Caco-2 (cell line): ENCODE measurements at places on chromosomes 3 and 15. TPM values are rescaled to one million over a fixed set of nuclear protein-coding genes. Genes with fewer than 3 reads are reported as not detected.

DNA sequence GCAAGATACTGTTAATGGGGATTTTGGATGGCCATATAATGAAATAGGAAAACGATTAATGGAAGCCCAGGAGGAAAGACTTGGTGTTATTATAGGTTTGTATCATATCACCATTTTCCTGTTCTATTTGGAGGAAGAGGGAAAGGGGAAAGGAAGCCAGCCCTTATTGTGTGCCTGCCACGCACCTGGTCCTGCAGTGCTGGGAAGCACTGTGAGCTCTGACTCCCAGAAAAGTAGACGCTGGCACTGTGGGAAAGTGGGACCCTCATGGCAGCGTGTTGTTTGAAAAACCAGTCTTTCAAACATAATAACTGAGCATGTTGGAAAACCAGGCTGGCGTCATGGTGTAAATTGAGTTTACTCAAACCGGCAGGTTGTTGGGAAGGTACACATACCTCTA lies 22.0 kb downstream of the CGNL1 start:
- peaks cover 4% of the 10 kb centered on the region; the same call in 1 of the 2 replicates for H3K4me1 ChIP-seq
- no peak for DNase-seq
- H3K4me3 ChIP-seq, result no peak overlapping the region
- H3K27ac ChIP-seq, result no peak overlapping the region

GRCh38 chr3:112464264-112464663 lies 35.0 kb downstream of the BTLA start:
- H3K4me3 ChIP-seq, result no peak overlapping the region
- H3K4me1 ChIP-seq, result no peaks in the 10 kb centered on the region

DNA sequence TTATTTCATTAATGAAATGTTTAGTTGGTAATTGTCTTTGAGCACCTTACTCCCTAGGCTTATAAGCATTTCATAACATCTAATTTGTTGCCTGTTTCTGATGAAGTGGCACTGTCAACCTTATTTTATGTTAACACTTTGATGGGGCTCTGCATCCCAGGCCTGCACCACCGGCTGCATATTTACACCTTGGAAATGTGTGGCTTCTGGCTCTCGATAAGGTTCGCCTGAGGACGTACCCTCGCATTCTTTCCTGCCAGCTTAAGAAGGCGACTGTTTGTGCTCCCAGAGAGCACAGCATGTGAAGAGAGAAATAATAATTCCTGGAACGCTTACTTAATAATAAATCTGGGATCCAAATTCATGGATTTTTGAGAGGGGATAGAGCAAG lies 763.3 kb upstream of the CFAP20DC start:
- no peaks in the 10 kb centered on the region for H3K36me3 ChIP-seq
- H3K27ac ChIP-seq, result no peak overlapping the region
- no peak for DNase-seq
- no peaks in the 10 kb centered on the region for H3K4me1 ChIP-seq
- no peak overlapping the region for H3K4me3 ChIP-seq
- H3K27me3 ChIP-seq, result no peaks in the 10 kb centered on the region; the same call in 1 of the 2 replicates

DNA sequence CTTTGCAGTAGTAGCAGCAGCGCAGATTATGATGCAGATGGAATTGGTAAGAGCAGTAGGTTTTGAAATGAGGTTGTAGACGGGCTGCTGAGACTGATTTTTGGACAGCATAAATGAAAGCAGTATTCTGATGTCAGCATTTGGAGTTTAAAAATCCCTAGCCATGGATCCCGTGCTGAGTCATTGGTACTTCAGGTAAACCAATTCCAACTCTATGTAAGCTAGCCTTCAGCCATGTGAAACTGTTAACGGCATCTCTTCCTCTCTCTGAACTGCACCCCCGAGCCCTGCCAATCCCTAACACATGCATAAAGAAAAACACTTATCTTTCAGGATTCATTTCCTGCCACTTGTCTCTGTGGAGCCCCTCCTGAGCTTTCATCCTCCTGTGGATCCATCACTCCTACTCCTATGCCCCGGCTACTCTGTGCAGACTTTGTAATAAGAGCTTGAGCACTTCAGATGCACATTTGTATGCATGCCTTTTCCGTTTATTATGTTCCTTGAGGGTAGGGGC lies 119.0 kb downstream of the AKAP13 start:
- no peak overlapping the region for H3K4me3 ChIP-seq
- H3K4me1 ChIP-seq, result peaks cover 33% of the 10 kb centered on the region
- no peaks in the 10 kb centered on the region for H3K36me3 ChIP-seq
- H3K27ac ChIP-seq, result peak overlapping the region; percentile 25

DNA sequence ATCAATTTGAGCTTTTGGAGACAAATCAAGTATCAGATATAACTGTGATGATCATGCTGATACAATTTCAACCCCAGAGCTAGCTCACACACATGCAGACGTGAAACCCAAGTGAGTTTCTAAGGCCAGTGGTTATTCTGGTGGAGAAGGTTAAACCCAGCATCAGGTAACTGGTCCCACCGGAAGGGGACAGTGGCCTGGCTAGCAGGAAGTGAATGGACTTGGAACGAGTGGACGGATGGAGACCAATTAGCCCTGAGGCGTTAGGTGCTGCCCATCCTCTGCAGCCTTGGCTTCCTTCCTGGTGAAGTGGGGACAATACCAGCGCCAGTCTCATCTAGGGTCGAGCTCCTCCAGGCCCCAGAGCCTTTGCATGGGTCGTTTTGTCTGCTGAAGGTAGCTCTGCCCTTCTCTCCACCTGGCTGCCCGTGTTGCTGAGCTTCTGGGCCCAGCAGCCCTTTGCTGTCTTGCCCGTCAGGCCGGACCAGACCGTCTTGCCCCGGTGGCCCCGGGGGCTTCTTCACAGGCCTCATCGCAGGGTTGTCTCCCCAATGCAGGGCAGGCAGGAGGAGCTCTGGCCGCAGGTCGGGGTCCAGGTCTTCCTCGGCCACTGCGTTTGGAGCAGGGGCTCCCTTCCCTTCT lies 915 bp upstream of the KCTD6 start:
- DNase-seq, result no peak
- peak overlapping the region; percentile 17; the same call in 1 of the 2 replicates for H3K4me3 ChIP-seq
- H3K27me3 ChIP-seq, result no peaks in the 10 kb centered on the region
- peak overlapping the region; percentile 43 for H3K27ac ChIP-seq

DNA sequence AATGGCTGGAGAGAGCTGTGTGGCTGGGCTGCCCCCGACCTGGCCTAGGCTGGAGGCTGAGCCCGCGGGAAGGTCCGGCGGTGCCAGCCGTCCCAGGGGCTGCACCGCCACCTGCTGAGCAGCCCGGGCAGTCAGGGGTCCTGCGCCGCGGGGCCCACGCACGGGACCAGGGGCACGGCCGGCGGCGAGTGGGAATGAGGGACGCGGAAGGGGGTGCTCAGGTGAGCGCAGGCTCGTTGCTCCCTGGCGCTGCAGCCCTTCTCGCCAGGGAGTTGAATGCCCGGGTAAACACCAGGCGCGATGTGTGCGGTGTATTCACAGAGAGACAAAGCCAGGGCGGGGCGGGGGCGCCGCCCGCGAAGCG lies 666 bp upstream of the SEMA3F start:
- H3K27ac ChIP-seq, result no peak overlapping the region
- H3K27me3 ChIP-seq, result no peaks in the 10 kb centered on the region
- DNase-seq, result no peak
- no peaks in the 10 kb centered on the region for H3K36me3 ChIP-seq
- peaks cover 25% of the 10 kb centered on the region for H3K4me1 ChIP-seq

DNA sequence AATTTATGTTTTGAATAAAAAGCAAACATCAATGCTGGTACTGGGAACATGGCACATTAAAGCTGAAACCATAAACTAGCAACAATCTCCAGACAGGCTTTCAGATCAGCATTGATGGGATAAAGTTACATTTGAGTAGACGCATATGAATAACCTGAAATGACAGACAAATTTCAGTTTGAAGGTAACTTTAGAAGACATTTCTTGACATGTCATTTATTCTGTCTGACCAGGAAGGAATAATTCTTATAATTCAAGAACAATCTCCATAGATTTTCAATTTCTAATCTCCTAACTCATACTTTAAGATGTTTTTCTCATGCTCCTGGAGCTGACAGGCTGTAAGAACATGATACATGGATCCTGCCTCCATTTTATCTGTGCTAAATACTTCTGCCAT lies 69.8 kb downstream of the PLCH1 start:
- no peaks in the 10 kb centered on the region for H3K36me3 ChIP-seq
- DNase-seq, result no peak
- no peak overlapping the region for H3K27ac ChIP-seq
- no peaks in the 10 kb centered on the region for H3K27me3 ChIP-seq
- no peak overlapping the region for H3K4me3 ChIP-seq

DNA sequence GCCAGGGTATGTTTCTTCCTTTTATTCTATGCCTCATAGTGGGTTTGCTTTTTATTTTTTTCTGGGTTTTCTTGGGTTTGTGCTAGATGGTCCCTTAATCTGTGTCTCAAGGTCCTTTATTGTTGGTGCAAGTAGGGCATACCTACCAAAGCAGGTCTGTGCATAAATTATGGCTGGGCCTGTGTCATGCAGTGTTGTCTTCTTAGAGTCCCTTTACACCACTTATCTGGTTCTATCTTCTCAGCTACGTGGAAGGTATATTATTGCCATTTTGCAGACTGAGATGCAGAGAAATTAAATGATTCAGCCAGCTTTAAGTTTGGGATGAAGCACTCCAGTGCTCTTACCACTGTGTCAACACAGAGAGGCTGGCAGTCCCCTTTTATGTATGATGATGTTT lies 293.5 kb upstream of the SOX2 start:
- H3K27me3 ChIP-seq, result no peaks in the 10 kb centered on the region
- DNase-seq, result no peak
- H3K36me3 ChIP-seq, result no peaks in the 10 kb centered on the region
- H3K4me3 ChIP-seq, result no peak overlapping the region

DNA sequence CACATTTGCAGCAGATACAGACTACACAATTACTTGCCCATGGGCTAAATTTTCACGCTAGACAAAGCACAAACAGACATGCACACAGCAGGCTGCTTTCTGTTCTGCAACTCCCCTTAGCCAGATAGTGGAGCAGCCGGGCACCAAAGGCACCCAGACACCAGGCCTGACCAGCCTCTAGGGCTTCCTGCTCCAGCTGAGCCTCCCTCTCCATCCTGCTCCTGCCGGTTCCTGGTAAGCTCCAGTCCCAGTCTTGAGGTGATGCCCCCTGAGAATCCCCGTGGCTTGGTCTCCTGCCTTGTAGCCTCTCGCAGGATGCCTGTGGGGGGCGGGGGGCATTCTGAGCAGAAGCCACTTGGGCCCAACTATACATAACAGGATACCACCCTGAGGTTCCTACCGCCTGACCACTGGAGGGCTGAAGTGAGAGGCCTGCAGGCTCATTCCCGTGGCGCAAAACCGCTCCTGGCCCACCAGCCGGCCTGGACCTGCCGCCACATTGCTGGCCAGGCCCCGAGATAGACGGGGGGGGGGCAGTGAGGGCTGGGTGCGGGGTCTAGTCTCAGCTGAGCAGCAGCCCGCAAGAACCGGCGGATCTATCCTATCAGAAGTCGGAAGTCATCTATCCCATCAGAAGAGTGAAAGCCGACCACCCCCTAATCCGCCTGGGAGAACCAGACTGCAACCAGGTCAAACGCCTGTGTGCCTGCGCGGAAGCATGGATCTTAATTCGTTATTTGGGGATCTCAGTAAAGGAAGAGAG lies 3.9 kb downstream of the FOXL2 start:
- no peak overlapping the region for H3K27ac ChIP-seq
- H3K4me3 ChIP-seq, result no peak overlapping the region
- peaks cover 5% of the 10 kb centered on the region for H3K4me1 ChIP-seq
- DNase-seq, result no peak
- no peaks in the 10 kb centered on the region for H3K36me3 ChIP-seq
- no peaks in the 10 kb centered on the region; the same call in 1 of the 2 replicates for H3K27me3 ChIP-seq

- H3K27me3 ChIP-seq, result no peaks in the 10 kb centered on the region
- H3K4me1 ChIP-seq, result no peaks in the 10 kb centered on the region
- no peak overlapping the region for H3K4me3 ChIP-seq
- H3K36me3 ChIP-seq, result no peaks in the 10 kb centered on the region
Measured at GRCh38 chr3:74921676-74922075, 307.2 kb upstream of the CNTN3 start.

DNA sequence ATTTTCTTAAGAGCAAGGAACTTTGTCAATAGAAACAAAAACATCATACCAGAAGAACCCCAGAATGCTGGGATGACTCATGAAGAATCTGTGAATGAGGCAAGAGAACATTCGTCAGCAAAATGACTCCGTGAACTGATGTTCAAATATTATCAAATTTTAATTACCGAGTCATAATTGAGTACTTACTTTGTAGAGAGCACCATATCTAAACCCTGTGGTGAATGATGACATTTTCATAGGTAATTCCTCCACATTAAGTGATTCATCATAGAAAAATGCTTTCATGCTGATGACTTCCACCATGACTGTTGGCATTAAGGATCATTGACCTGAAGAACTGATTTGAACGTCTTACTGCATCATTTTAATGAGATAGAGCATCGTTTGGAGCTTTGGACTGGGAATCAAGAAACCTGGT lies 56.3 kb downstream of the PPARG start:
- no peaks in the 10 kb centered on the region for H3K36me3 ChIP-seq
- peaks cover 5% of the 10 kb centered on the region; the same call in 1 of the 2 replicates for H3K4me1 ChIP-seq
- DNase-seq, result no peak
- H3K27me3 ChIP-seq, result no peaks in the 10 kb centered on the region

- H3K27ac ChIP-seq, result peak overlapping the region; percentile 16
- H3K27me3 ChIP-seq, result no peaks in the 10 kb centered on the region
- H3K4me1 ChIP-seq, result peaks cover 11% of the 10 kb centered on the region
- H3K36me3 ChIP-seq, result no peaks in the 10 kb centered on the region
- no peak for DNase-seq
Measured at GRCh38 chr15:67850994-67851571, 11.2 kb upstream of the RNU6-1 start.

- no peak overlapping the region for H3K4me3 ChIP-seq
- no peaks in the 10 kb centered on the region for H3K36me3 ChIP-seq
- peaks cover 9% of the 10 kb centered on the region; the same call in 1 of the 2 replicates for H3K4me1 ChIP-seq
- H3K27me3 ChIP-seq, result no peaks in the 10 kb centered on the region
- no peak for DNase-seq
Measured at GRCh38 chr3:45056608-45057301, 30.7 kb downstream of the CLEC3B start.

DNA sequence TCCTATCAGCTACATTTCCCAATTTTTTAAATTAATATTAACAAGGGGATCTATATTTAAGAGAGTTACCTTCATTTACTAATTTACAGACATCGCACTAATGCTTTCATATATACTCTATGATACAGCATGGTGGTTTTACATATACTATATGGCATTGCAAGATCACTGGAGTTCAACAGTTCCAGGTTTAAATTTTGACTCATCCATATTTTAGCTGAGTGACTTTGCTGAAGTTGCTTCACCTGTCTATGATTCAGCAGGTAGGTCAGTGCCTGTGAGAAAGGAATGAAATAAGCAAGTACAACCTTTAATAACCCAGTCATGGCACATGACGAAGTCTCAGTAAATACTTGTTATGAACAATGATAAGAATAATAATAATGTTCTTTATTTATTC lies 211.1 kb downstream of the P3H2 start:
- H3K27me3 ChIP-seq, result no peaks in the 10 kb centered on the region
- DNase-seq, result no peak
- no peak overlapping the region for H3K4me3 ChIP-seq
- H3K4me1 ChIP-seq, result no peaks in the 10 kb centered on the region
- H3K36me3 ChIP-seq, result no peaks in the 10 kb centered on the region

- DNase-seq, result no peak
- no peak overlapping the region for H3K27ac ChIP-seq
- H3K36me3 ChIP-seq, result no peaks in the 10 kb centered on the region
Measured at GRCh38 chr3:13563911-13564310, 15.0 kb downstream of the FBLN2 start.

The MNS1 gene
- total RNA-seq, result 2.6 and 3.0 TPM in 2 replicates

The ZNF80 gene
- total RNA-seq, result not detected in 2 replicates

The GRIP2 gene
- total RNA-seq, result 2.2 and 4.5 TPM in 2 replicates

The AP3B2 gene
- 0.37 and 0.82 TPM in 2 replicates for total RNA-seq

The PAK6 gene
- 19.9 and 20.7 TPM in 2 replicates for total RNA-seq

The SLC9C1 gene
- 0.23 TPM in 1 of 2 replicates, not detected in the other for total RNA-seq

The PRTG gene
- total RNA-seq, result 39.1 and 40.2 TPM in 2 replicates
